ENCODE measurements at places on chromosomes 3 and 15. TPM values are rescaled to one million over a fixed set of nuclear protein-coding genes. Genes with fewer than 3 reads are reported as not detected.

Gene PLA1A
- total RNA-seq = not detected

Gene TICRR
- 10.2 TPM for total RNA-seq

Gene COL6A5
- not detected for total RNA-seq

Gene AMT
- 1.8 TPM for total RNA-seq

Gene CLRN1
- not detected for total RNA-seq

Gene PPP1R2
- total RNA-seq = 62.1 TPM

Gene MAGEL2
- total RNA-seq = 0.15 TPM

Gene KLHL6
- not detected for total RNA-seq

Gene SCAP
- 71.3 TPM for total RNA-seq

Gene CADPS
- 0.03 TPM for total RNA-seq

Gene KY
- 0.16 TPM for total RNA-seq

Gene MNS1
- 8.3 TPM for total RNA-seq

Gene MAP1A
- 2.2 TPM for total RNA-seq

Gene RASGRP1
- total RNA-seq = not detected

Gene CFAP92
- total RNA-seq = 0.61 TPM

Gene PLA2G4D
- total RNA-seq = not detected

Gene TEX55
- total RNA-seq = not detected

Gene DCLK3
- not detected for total RNA-seq

Gene SH2D7
- not detected for total RNA-seq

Gene SCN11A
- total RNA-seq = not detected

Gene C2CD4B
- total RNA-seq = not detected

Gene C2CD4A
- not detected for total RNA-seq

Gene GOLGA6B
- total RNA-seq = not detected

Gene PDIA5
- total RNA-seq = 7.5 TPM

Gene CCDC80
- 6.2 TPM for total RNA-seq

Gene FETUB
- not detected for total RNA-seq

Gene CDV3
- 112 TPM for total RNA-seq

Gene UBAP1L
- 0.93 TPM for total RNA-seq

Gene C15orf62
- total RNA-seq = 0.88 TPM

Gene IQGAP1
- 192 TPM for total RNA-seq

Gene THRB
- total RNA-seq = 9.2 TPM

Gene GPR149
- not detected for total RNA-seq

Gene ZNF660
- 0.30 TPM for total RNA-seq

Gene SH3BP5
- total RNA-seq = 9.3 TPM

Measured in A375 (cell line).